ENCODE measurements at places on chromosomes 12 and 14.

- DNase-seq = no peak
Measured at GRCh38 chr12:8685051-8685450, 12.7 kb upstream of the RIMKLB start.

- DNase-seq = no peak
Measured at GRCh38 chr14:53247596-53248370, 94.7 kb upstream of the DDHD1 start.

- no peak for DNase-seq
Measured at GRCh38 chr14:102362084-102362483, 606 bp downstream of the CINP start.

DNA sequence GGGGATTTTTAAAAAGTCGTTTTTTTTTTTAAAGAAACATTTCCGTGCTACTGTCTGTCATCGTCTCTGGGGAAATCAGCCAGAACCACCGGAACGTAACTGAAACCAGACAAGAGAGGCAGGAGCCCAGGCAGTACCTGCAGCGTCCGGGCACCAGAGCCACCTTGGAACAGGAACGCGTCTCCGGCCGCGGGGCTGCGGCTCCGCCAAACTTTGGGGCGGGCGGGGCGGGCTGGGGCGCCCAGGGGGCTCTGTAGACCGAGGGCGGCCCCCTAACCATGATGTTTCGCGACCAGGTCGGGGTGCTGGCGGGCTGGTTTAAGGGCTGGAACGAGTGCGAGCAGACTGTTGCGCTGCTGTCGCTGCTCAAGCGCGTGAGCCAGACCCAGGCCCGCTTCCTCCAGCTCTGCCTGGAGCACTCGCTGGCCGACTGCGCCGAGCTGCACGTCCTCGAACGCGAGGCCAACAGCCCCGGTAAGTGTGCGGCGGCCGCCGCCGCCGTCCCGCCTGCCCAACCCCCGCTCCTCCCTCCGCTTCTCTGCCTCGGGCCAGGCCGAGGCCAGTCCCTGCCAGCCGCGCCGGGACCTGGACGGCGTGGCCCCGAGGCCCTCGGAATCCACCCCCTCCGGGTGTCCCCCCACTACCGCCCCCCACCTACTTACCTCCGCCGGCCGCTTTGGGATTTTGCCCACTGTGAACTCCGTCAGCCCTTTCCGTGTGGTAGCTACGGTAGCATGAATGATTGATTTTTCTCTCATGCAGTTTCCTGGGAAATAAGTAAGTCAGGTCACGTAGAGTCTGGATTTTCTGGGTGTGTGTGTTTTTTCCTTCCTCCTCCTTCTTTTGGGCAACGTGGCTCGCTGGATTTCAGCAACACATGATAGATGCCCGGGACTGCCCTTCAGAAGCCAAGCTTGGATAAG is 972 bp downstream of the SAMD4A start:
- peak; percentile 17 for DNase-seq

GRCh38 chr12:96360550-96360949 is 39.7 kb downstream of the CDK17 start:
- DNase-seq = no peak

GRCh38 chr12:57389033-57389432 is 41.8 kb downstream of the R3HDM2 start:
- DNase-seq = no peak

- no peak for DNase-seq
Measured at GRCh38 chr12:77231501-77231918, 166.1 kb upstream of the E2F7 start.

- DNase-seq = no peak
Measured at GRCh38 chr12:4135919-4136605, 137.5 kb upstream of the CCND2 start.

DNA sequence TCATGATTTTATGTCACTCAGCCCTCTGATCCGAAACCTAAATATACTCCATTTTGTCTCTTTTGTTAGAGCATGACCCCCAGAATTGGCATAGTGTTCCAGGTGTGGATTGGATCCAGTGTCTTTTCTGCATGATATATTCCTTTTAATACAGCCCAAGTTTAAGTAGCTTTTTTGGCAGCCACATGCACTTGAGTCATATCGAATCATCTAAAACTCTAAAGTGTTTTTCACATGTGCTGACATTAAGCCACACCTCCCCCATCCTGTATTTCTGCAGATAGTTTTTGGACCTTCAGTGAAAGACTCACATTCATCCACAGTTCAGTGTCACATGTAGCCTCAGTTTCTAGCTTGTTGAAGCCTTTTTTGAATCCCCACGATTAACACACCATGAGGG is 30.6 kb downstream of the BORCS5 start:
- DNase-seq = no peak

DNA sequence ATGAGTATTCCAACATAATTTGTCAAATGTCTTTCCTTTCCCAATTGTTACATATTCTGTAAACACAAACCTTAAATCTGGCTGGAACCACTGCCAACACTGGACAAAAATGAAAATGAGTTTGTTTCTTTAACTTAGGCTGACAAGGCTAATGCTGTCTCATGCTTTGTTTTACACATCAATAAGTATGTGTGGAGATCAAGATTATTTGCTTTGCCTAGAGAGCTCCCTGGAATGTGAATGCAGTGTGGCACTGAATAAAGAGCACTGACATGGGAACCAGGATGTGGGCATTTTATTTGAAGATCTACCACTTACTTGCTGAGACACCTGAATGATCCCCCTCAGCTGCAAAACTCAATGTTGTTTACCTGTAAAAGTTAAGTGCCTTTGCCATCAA is 61.7 kb downstream of the RALGAPA1 start:
- DNase-seq = no peak

- DNase-seq = no peak
Measured at GRCh38 chr14:99527427-99528076, 46.3 kb downstream of the CCNK start.

DNA sequence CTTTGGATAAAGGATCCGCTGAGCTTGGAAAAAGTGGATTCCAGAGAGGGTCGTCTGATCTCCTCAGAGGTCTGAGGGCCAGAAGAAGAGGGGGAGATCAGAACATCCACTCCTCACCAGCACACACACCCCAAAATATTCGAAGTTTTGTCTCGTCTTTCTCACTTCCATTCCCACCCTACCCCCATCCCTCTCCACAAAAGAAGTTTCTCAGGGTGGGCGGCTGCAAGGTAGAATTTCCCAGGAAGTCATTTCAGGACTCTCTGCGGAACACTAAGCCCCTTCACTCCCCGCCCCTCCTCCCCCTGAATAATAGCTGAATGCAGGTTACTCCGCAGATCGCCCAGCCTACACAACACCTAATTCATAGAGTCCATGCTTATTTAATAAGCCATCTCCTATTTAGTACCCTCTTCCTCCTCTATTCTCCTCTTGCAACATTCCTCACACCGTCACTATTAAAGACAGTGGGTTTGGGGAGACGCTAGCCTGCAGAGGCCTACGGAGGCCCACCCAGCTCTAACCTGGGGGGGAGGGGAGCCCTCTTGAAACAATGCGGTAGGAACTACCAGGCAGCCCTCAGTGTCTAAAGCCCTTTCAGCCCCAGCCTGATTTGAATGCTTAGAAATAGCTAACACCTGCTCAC is 649 bp upstream of the SALL2 start:
- no peak for DNase-seq

DNA sequence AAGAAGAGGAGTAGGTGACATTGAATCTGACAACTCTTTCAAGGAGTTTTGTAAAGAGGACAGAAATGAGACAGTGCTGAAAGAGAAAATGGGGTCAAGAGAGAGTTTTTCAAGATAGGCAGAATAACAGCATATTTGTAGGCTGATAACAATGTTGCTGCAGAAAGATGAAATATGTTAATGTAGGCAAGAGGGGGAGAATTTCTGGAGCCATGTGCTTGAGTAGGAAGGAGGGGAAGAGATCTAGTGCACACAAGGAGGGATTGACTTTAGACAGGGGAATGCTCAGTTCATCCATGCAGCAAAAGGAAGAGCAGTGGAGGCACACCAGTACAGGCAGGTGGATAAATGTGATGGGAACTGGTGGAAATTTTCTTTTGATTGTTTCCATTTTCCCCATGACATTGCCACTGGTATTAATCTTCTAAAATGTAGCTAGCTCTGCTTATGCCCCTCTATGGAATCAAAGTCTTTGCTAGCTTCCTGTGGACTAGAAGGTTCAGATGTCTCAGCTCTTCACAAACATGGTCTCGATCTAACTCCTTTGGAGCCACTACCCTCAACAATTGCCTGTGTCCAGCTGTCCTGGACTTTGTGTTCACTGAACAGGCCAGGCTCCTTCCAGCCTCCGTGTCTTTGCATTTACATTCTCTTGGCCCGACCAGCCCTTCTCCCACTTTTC is 9.1 kb downstream of the PROX2 start:
- DNase-seq = no peak
